ENCODE measurements at places on chromosomes 12 and 14.

DNA sequence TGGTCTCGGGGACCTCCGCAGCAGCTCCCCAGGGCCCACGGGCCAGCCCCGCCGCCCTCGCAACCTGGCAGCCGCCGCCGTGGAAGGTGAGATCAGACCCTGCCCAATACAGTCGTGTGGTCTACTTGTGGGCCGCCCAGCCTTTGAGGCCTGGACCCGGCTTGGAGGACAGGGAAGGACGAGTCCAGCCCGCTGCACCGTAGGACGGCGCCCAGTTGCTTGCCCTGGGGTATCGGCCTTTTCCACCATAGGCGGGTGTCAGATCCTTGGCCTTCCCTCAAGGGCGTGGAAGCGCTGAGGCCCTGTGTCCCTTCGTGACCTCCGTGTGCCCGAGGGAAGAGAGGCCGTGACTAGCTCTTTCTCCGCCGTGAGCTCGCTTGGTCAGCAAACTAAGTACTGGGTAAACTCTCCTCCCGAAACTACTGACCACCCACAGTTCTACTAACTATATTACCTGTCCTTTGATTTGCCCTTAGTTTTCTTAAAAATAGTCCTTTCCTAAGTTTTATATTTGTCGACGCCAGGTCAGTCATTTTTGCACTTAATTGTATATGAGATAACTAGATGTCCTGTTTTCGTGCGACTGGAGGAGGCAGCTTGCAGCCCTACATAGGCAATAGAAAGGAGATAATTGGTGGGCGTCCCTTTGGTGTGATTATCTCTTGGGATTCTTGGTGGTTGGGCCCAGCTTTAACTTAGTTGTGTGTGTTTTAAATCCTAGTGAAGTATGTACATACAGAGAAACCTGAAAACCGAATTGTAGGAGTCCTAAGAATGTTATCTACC lies 757 bp downstream of the SLC25A3 start:
- peak; percentile 17 for DNase-seq

DNA sequence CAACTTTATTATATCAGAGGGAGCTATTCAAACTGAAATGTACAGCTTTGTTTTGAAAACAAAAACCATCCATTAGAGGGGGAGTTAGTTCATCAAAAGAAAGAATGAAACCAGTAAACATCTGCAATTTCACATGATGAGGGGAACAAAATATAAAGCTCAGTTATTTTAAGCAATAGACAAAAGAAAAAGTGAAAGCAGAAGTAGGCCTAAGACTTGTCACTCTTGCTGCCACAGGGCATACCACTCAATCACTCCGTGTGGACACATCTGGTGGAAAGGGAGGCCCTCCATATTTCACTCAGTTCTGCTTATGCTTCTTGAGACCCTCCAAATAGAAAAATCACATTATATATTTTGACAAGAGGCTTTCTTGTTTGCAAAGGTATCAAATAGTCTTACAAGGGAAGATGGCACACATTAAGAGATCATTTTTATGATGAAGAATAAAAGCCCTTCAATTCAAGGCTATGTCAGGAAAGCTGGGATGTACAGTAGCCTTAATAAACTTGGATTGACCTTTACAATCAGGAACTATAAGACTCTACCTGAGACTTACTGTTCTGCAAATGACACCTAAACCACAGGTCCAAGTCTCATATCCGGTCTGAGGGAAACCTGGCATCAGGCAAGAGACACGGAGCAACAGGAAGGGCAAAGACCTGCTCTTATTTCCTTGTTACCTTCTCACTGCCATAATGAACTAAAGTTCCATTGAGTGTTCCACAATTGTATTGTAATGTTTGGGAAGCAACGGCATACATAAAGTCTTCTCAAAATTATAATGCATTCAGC lies 222.5 kb upstream of the GRIP1 start:
- DNase-seq, result no peak

- no peak for DNase-seq
These were observed 61.4 kb downstream of the HMGA2 start for GRCh38 chr12:65885716-65886115.

GRCh38 chr14:101028971-101029667 lies 125.6 kb upstream of the RTL1 start:
- DNase-seq, result no peak

DNA sequence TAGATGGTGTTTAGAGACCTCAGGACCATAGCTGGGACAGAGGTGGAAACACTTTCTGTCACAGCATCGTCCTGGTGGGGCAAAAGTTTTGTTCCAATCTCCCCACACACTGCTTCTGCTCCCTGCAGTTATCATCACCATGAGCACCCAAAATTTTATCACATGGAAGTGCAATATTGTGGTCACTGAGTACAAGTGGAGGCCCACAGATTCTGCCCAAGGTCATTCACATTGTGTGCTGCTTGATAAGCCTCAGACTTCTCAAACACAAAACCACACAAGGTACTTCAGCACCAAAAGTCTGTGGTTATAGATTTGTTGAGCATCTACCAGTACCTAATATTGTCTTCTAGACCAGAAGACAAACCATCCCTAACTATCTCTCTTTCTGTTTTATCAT lies 554 bp upstream of the KRT77 start:
- DNase-seq, result no peak

GRCh38 chr12:63935361-63935760 lies 90.9 kb downstream of the SRGAP1 start:
- DNase-seq, result no peak
